ENCODE measurements at places on chromosomes 4 and X. TPM values are rescaled to one million over a fixed set of nuclear protein-coding genes. Genes with fewer than 3 reads are reported as not detected.

- H3K4me3 ChIP-seq: no peak overlapping the region
- H3K4me1 ChIP-seq: no peaks in the 10 kb centered on the region
- DNase-seq: no peak
- no peaks in the 10 kb centered on the region for H3K27me3 ChIP-seq
- no peaks in the 10 kb centered on the region for H3K36me3 ChIP-seq
- no peak overlapping the region for H3K27ac ChIP-seq
These were observed 67.8 kb upstream of the SCML1 start for GRCh38 chrX:17669458-17669857.

- H3K36me3 ChIP-seq: no peaks in the 10 kb centered on the region
- DNase-seq: no peak
- no peaks in the 10 kb centered on the region for H3K4me1 ChIP-seq
- no peak overlapping the region for H3K4me3 ChIP-seq
These were observed 42.9 kb upstream of the SPRY1 start for GRCh38 chr4:123353656-123354055.

DNA sequence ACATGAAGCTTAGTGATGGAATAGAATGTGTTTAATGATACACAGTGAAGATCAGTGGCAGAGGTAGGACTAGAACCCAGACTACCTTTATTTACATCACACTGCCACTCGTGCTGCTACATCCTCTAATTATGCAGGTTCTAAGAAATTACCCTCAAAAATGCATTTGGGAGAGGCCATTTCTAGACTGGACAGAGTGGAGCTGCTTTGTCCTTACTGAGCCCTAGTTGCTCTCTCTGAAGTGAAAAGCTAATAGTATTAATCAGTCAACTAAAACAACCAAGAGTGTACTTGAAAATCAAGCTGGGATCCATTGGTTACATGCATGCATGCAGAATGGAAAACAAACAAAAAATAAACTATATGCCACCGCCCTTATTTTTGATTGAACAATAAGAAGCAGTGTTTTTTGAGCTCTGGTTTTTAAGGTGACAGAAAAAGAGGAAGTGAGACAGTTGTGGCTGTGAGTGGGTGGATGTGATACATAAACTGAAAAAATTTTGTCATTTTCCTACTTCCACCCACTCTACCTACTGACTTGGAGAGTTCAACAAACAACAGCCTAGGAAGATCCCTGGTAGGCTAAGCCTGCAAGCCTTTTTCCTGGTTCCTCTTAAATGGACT is 6.8 kb upstream of the VSIG4 start:
- H3K4me3 ChIP-seq: no peak overlapping the region
- no peaks in the 10 kb centered on the region for H3K36me3 ChIP-seq
- peak overlapping the region; percentile 64 for H3K27ac ChIP-seq
- peaks cover 24% of the 10 kb centered on the region for H3K4me1 ChIP-seq
- no peaks in the 10 kb centered on the region for H3K27me3 ChIP-seq

- H3K27ac ChIP-seq: no peak overlapping the region
- peaks cover 19% of the 10 kb centered on the region for H3K36me3 ChIP-seq
- no peaks in the 10 kb centered on the region for H3K27me3 ChIP-seq
- peaks cover 9% of the 10 kb centered on the region for H3K4me1 ChIP-seq
These were observed 1.4 kb downstream of the PGM2 start for GRCh38 chr4:37827802-37828321.

- no peak for DNase-seq
- no peaks in the 10 kb centered on the region for H3K36me3 ChIP-seq
- peaks cover 9% of the 10 kb centered on the region for H3K4me1 ChIP-seq
- H3K27me3 ChIP-seq: no peaks in the 10 kb centered on the region
- H3K27ac ChIP-seq: no peak overlapping the region
- H3K4me3 ChIP-seq: no peak overlapping the region
These were observed 84.7 kb upstream of the CBR4 start for GRCh38 chr4:169094656-169095231.

DNA sequence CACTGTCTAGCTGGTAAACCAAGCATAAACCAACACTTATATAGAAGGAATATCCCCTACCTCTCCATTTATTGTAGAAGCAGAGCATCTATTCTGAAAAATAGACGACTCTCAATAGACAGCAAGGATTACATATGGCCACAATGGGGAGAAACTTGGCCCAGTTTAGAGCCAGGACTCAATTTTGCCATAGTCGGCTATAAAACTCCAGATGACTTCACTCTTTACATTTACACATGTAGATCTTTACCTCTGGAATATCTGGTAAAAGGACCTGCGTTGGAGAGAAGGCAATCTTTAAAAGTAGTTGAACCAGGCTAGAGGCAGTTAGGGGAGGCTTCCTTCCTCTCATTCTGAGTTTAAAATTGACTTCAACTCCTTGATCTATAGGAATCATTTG is 77.3 kb downstream of the HMGB2 start:
- H3K4me1 ChIP-seq: no peaks in the 10 kb centered on the region
- H3K4me3 ChIP-seq: no peak overlapping the region
- H3K27ac ChIP-seq: no peak overlapping the region
- no peaks in the 10 kb centered on the region for H3K27me3 ChIP-seq
- no peaks in the 10 kb centered on the region for H3K36me3 ChIP-seq

- H3K4me1 ChIP-seq: peaks cover 36% of the 10 kb centered on the region
- H3K27me3 ChIP-seq: no peaks in the 10 kb centered on the region
- H3K4me3 ChIP-seq: no peak overlapping the region
- H3K27ac ChIP-seq: no peak overlapping the region
- H3K36me3 ChIP-seq: no peaks in the 10 kb centered on the region
These were observed 104.2 kb downstream of the AFF1 start for GRCh38 chr4:87038837-87039615.

- H3K4me3 ChIP-seq: no peak overlapping the region
- no peaks in the 10 kb centered on the region for H3K4me1 ChIP-seq
- no peaks in the 10 kb centered on the region for H3K36me3 ChIP-seq
- H3K27ac ChIP-seq: no peak overlapping the region
These were observed 86.0 kb upstream of the PGRMC2 start for GRCh38 chr4:128373628-128374027.

The VMA21 gene
- total RNA-seq: 30.7 TPM

The P2RY10 gene
- 30.4 TPM for total RNA-seq

The PAQR3 gene
- 11.0 TPM for total RNA-seq
